ENCODE measurements at places on chromosomes 13 and 19. TPM values are rescaled to one million over a fixed set of nuclear protein-coding genes. Genes with fewer than 3 reads are reported as not detected.

Gene TINCR
- 173 TPM for total RNA-seq

Gene SHC2
- 21.8 TPM for total RNA-seq

Gene KRTDAP
- 11,369 TPM for total RNA-seq

Gene NPAS1
- 6.4 TPM for total RNA-seq

Gene P2RY11
- total RNA-seq, result 32.9 TPM

Gene FFAR2
- 0.64 TPM for total RNA-seq

Gene SOX21
- 25.1 TPM for total RNA-seq

Gene RUBCNL
- 3.3 TPM for total RNA-seq

Gene EDDM13
- total RNA-seq, result 6.0 TPM

All from suprapubic skin (tissue), 4 donors.